ENCODE measurements at places on chromosomes 7 and 10. TPM values are rescaled to one million over a fixed set of nuclear protein-coding genes. Genes with fewer than 3 reads are reported as not detected.

Gene MOGAT3
- not detected for total RNA-seq

Gene ZNRF2
- total RNA-seq, result 8.3 TPM

Gene LRRC4
- total RNA-seq, result 0.07 TPM

Gene IL2RA
- total RNA-seq, result 1.1 TPM

Gene NACAD
- total RNA-seq, result 0.02 TPM

Gene LRRTM3
- not detected for total RNA-seq

Gene TAS2R3
- 1.2 TPM for total RNA-seq

Gene C7orf33
- not detected for total RNA-seq

Gene ASB4
- total RNA-seq, result not detected

Gene PNLIPRP1
- 1.1 TPM for total RNA-seq

Gene OR6V1
- total RNA-seq, result not detected

Gene IFIT5
- total RNA-seq, result 0.07 TPM

Gene TMEM236
- total RNA-seq, result 0.04 TPM

Gene SRRM3
- total RNA-seq, result 0.47 TPM

Gene POM121C
- 88.2 TPM for total RNA-seq

Gene TFR2
- 121 TPM for total RNA-seq

Gene STEAP1
- total RNA-seq, result 3.5 TPM

Gene MMD2
- total RNA-seq, result not detected

Gene C10orf105
- total RNA-seq, result 0.09 TPM

Gene LDB1
- 120 TPM for total RNA-seq

Gene EMX2
- not detected for total RNA-seq

Gene ODAD2
- total RNA-seq, result not detected

Gene ATG9B
- 2.2 TPM for total RNA-seq

Gene TMEM139
- total RNA-seq, result 1.5 TPM

Gene CRPPA
- total RNA-seq, result 9.1 TPM

Gene CACNB2
- total RNA-seq, result not detected

Gene ANK3
- 25.0 TPM for total RNA-seq

Gene DNAJC1
- total RNA-seq, result 36.4 TPM

Gene SDK1
- total RNA-seq, result 0.16 TPM

Gene NDUFB8
- 146 TPM for total RNA-seq

Gene AKR1E2
- 17.1 TPM for total RNA-seq

Gene C10orf53
- not detected for total RNA-seq

Gene NOS3
- 124 TPM for total RNA-seq

Gene TTYH3
- 4.9 TPM for total RNA-seq

Gene FGFR2
- total RNA-seq, result 0.18 TPM

Gene GLCCI1
- total RNA-seq, result 11.9 TPM

Gene SYPL1
- total RNA-seq, result 73.4 TPM

Gene PAPOLB
- 0.25 TPM for total RNA-seq

Gene NRG3
- total RNA-seq, result not detected

Gene PCGF6
- total RNA-seq, result 18.1 TPM

Gene OR2A12
- not detected for total RNA-seq

Gene WNT8B
- not detected for total RNA-seq

Gene WNT2
- total RNA-seq, result not detected

Gene MSMB
- not detected for total RNA-seq

Gene PKD2L1
- not detected for total RNA-seq

Gene C7orf57
- not detected for total RNA-seq

Gene MACC1
- 20.4 TPM for total RNA-seq

Gene TUBB8
- total RNA-seq, result not detected

Gene TSPAN13
- total RNA-seq, result 26.8 TPM

Gene NRCAM
- 0.20 TPM for total RNA-seq

Gene ST8SIA6
- 6.6 TPM for total RNA-seq

Gene SHTN1
- 18.6 TPM for total RNA-seq

All from K562 (cell line).